IPS-NIHi11 (cell line): ENCODE measurements at places on chromosomes 6 and 20.

GRCh38 chr6:115717472-115717871, 343.2 kb downstream of the FRK start:
- DNase-seq, result no peak

- DNase-seq, result no peak
These were observed 103.9 kb downstream of the CTNNBL1 start for GRCh38 chr20:37797669-37798175.

GRCh38 chr6:142956726-142957125, 11.8 kb upstream of the HIVEP2 start:
- no peak for DNase-seq

GRCh38 chr6:45174045-45174444, 154.1 kb upstream of the RUNX2 start:
- no peak for DNase-seq

GRCh38 chr6:90467546-90467945, 119.3 kb downstream of the MAP3K7 start:
- DNase-seq, result no peak

DNA sequence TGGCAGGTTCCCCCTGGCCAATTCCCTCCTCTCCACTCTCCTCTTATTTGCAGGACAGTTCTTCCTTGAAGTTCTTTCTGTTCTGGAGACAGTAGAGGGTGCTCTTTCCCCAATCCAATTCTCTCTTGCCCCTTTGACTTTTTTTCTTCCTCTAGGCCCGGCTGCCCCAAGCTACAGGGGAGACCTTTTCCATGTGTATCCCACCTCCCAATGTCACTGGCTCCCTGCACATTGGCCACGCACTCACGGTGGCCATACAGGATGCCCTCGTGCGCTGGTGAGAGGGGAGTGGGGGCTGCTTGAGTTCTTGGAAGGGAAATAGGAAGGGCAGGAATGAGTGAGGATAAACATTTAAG, 1.5 kb downstream of the VARS2 start:
- peak; percentile 88 for DNase-seq

DNA sequence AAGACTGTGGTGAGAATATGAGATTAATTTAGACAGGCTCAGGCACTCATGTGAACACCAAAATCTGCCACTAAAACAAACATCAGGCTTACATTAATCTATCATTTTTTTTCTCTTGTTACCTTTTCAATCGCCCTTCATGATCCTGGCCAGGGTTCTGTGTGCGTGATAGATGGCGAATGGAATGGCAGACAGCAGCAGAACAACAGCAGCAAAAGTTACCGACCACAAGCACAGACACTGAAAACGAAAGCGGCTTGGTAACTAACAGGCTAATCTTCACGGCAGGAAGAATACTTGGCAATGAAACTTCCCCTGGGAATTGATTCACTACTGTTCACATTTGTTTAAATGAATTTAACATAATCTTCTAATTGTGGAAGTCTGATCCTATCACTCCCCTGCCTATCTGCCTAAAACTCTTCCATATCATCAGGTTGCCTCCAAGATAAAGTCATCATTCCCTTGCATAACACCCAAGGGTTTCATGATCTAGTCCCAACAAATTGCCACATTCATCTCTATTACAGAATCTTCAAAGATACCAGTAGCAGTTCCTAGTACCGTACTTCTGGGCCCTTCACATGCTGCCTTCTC, 28.7 kb downstream of the PTPRK start:
- no peak for DNase-seq

GRCh38 chr6:146364816-146365594, 178.6 kb upstream of the RAB32 start:
- no peak for DNase-seq

- no peak for DNase-seq
These were observed 91.5 kb downstream of the FAM50B start for GRCh38 chr6:3940703-3941102.

- no peak for DNase-seq
These were observed 7.8 kb upstream of the RUNX2 start for GRCh38 chr6:45320349-45320748.

- no peak for DNase-seq
These were observed 23.6 kb upstream of the IER3 start for GRCh38 chr6:30767944-30768301.

DNA sequence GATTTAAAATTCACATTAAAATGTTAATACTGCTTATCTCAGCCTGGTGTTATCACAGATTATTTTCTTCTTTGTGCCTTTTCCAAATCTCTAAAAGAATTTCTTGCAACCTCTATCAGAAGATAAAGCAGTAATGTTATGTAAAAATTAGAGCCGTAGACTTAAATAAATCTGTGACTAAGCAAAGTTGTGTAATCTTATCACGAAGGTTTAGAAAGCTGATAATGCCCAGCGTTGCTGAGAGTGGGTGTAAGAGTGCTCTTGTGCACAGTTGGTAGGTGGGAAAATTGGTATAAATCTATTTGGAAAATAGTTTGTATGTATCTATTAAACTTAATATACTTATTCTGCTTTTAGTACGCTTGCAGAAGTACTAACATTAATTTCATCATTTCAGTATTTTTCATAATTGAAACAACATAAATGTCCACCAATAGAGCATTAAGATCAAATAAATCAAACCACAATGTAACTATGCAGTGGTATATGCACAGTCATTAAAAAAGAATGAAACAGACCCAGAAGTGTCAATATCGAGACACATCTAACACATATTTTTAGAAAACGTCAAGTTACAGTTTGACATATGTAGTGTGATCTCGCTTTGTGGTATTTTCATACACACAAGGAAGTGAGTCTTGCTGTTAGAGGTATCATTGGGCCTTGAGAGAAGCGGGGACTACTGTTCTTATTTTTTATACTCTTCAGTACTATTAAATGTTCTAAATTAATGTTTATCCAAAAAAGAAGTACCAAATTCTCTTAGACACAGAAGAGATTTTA, 54.4 kb upstream of the PBOV1 start:
- no peak for DNase-seq

DNA sequence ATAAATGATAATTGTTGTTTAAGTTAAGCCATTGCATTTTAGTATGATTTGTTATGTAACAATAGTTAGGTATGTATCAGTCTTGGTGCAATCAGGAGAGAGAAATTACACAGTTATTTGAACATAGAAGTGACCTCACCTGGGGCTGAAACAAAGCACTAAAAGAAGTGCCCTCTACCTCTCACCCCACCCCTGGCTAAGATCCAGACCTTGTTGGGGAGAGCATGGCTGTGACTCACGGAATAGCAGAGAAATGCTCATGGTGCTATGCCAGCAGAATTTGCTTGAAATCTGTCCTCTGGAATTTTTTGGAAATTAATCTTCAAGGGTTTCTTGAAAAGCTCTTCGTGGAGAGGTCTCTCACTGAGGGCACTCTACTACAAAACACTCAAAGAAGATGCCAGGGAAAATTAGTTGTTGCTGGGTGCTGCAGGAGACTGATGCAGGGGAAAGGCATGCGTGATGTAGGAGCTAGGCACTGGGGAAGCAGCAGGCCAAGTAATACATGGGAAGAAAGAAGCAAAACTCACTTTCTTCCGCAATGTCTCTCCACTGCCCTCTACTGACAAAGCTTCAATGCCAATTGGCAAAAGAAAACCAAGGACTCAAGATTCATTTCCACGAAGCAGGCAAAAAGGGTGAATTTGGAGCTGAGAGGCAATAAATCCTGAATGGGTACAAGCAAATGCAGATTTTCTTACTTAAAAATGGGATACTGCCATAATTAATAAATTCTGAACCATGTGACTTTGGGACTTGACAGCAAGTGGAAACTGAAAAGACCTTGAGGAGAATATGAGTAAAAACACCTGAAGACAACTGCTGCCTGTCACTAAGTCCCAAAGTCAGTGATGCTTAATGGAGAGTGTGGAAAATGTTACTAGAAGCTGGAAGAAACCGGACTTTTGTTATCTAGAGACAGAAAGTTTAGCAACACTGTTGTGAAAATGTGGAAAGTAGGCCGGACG, 136.3 kb upstream of the ZNF184 start:
- peak; percentile 54 for DNase-seq

DNA sequence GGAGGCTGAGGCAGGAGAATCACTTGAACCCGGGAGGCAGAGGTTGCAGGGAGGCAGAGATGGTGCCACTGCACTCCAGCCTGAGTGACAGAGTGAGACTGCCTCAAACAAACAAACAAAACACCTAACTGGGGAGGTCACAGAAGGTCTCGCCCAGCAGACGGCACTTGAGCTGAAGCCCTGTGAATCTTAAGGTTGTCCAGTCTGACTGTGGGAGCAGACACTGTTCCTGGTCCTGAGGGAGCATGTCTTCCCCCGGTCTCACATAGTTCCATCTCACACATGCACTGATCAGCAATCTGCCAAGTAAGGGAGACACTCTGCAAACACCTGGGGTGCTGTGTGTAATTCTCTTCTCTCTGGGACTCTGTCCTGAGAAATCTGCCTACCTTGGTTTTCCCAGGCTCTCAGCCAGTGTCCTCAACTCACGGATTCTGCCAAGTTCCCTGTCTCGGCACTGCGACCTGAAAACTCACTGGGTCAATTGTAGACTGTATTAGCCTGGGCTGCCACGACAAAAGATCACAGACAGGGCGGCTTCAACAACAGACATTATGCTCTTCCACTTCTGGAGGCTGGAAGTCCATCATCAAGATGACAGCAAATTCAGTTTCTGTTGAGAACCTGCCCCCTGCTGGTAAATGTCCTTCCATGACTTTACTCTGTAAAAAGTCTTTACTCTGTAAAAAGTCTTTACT, 94.3 kb downstream of the JPH2 start:
- DNase-seq, result no peak

GRCh38 chr20:64143018-64143801, 21.0 kb upstream of the MYT1 start:
- DNase-seq, result no peak

DNA sequence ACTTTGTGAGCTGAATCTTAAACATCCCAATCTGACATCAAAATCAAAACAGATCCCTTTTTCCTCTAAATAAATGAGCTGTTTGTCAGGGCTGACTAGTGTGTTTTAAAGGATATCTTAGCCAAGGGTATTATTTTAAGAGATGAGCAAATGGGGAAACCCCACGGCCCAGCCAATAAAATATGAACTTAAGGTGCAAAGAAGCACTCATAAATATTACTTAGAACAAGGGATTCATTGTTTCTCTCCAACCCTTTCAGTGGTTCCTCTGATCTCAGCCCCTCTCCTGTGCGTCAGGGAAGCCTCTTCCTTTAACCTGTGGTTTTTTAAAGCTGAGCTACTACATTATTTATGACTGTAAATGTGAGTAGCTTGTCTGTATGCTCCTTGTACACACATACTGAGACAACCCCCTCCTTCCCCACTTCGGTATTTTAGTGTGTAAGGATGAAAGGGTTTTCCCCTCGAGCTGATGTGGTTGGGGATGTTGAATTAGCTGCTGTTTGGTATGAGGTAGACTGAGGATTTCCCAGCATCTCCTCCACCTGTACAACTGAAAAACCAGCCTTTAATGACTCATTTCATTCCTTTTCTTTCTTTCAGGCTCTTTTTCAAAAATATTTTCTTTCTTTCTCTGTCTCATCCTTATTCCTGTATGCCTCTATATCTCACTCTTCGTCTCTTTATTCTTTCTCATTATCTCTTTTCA, 6.5 kb downstream of the BMP5 start:
- DNase-seq, result no peak

DNA sequence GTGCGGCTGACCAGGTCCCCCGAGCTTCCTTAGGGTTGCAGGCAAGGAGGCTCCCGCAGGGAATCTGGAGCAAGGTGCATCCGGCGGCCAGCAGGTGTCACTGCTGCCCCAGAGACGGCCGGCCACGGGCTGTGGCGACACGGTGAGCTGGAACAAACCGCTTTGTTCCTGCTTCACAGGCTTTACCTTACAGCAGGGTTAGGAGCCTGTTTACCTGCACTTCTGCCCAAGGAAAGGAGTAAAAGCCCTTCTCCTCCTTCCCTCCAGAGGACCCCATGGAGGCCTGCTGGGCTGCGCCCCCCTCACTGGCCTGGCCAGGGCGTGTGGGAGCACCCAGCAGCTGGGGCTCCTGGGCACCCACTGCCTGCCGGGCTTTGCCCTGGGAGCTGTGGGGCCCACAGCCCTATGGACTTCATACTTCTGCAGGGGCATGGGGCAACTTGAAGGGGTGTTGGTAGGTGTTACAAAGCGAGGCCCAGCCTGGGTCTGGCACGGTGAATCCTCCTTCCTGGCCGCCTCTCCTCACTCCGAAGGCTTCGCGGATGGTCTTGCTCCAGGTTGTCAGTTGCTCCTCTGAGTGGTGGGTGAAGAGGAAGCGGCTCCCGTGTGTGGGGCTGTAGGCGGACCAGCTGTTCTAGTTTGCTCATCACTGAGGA, 88.4 kb downstream of the CDC5L start:
- peak; percentile 96 for DNase-seq

GRCh38 chr6:90187437-90188121, 109.1 kb downstream of the BACH2 start:
- no peak for DNase-seq

DNA sequence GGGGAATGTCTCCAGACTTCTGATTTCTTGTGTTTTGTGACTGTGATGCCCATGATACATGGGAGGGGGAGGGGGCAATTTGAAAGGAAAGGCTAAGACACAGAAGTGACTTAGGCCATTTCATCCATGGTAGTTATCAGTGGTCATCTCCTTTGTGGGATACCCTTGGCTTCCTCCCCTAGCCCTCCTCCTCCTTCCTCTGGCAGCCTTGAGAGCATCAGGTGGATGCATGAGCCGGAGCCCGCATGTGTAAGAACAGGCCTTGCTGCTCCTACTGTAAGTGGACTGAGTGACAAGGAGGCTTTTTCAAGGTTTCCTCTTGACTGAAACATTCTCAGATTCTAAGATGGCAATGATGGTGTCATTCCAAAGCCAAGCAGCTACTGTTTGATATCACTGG, 874 bp downstream of the CD83 start:
- no peak for DNase-seq

- no peak for DNase-seq
These were observed 69.4 kb downstream of the FYN start for GRCh38 chr6:111803804-111804203.

DNA sequence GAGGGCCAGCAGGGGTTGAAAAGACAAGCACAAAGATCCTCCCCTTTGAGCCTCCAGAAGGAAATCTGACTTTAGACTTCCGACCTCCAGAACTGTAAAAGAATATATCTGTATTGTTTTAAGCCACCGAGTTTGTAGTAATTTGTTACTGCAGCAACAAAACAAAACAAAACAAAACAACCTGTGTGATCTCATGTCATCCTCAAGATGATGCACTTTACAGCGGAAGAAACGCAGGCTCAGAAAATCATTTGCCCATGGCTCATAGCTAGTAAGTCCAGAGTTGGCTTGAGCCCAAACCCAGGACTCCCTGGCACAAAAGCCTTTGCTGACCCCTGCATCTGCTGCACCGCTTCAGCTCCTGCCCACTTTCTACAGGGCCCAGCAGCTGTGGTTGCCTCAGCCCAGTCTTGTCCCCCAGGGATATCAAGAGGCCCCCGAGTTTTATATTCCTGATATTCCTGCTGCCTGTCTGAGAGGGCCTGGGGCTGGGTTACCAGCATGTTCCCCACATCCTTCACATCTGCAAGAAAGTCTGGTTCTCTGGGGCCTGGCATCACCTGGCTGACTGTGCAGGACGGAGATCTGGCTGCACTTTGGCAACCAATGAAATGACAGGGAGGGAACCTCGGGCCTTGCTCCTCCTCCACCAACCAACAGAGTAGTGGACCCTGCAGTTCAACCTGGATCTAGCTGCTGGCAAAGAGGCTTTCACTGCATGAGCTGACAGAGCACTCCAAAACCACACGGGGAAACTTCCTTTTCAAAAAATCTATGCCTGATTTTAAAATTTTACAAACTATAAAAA, 56.9 kb downstream of the JPH2 start:
- no peak for DNase-seq

GRCh38 chr20:49595811-49596561, 28.0 kb upstream of the PTGIS start:
- DNase-seq, result no peak

GRCh38 chr6:75934643-75935472, 137.6 kb downstream of the IMPG1 start:
- peak; percentile 80 for DNase-seq

GRCh38 chr6:139533171-139533570, 158.7 kb upstream of the CITED2 start:
- no peak for DNase-seq
